ENCODE measurements at places on chromosomes 12 and 14.

DNA sequence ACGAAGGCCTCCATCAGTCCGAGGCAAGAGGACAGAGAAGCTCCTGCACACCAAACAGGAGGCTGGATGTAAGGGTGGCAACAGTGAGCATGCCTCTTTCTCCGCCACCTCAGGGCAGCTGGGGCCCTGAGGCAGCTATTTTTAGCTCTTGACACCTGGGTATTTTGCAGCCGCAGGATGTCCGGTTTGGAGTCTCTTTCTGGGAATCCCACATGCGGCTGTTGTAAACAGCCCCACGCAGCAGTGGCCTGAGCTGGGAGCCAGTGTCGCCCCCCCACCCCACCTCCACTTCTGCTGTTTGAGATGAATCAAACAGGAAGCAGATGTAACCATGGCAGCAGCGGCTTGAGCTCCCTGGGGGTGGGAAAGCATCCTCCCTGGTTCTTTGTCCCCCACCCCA lies 11.7 kb downstream of the HDAC7 start:
- no peak for DNase-seq

- DNase-seq: no peak
Observed at GRCh38 chr12:14303661-14304155, 61.8 kb upstream of the ATF7IP start.

DNA sequence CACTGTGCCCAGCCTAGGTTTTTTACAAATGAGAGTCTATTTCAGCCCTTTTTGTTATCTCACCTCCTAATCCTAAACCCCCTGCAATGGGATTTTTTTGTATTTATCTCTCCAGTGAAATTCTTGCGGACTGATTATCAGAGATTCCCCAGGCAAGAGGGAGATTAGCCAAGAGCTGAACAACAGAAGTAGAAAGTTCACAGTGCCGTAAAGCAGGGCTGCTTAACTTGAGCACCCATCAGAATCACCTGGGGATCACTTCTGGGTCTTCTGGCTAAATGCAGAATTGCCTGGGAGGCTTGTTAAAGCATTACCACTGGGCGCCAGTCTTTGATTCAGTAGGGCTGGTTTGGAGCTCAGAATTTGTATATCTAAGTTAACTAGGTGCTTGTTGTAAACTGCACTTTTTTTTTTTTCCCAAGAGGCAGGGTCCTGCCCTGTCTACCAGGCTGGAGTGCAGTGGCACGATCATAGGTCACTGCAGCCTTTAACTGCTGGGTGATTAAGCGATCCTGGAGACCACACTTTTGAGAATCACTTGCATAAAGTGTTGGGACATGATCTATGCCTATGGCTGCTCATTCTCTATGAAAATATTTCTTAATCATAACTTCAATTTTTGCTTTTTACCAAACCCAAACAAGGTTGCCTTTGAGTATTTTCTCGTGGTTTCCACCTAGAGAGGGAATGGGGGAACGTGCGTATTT lies 1.1 kb upstream of the DPPA3 start:
- DNase-seq: no peak

GRCh38 chr12:26976687-26977086 lies 37.5 kb downstream of the TM7SF3 start:
- DNase-seq: no peak

DNA sequence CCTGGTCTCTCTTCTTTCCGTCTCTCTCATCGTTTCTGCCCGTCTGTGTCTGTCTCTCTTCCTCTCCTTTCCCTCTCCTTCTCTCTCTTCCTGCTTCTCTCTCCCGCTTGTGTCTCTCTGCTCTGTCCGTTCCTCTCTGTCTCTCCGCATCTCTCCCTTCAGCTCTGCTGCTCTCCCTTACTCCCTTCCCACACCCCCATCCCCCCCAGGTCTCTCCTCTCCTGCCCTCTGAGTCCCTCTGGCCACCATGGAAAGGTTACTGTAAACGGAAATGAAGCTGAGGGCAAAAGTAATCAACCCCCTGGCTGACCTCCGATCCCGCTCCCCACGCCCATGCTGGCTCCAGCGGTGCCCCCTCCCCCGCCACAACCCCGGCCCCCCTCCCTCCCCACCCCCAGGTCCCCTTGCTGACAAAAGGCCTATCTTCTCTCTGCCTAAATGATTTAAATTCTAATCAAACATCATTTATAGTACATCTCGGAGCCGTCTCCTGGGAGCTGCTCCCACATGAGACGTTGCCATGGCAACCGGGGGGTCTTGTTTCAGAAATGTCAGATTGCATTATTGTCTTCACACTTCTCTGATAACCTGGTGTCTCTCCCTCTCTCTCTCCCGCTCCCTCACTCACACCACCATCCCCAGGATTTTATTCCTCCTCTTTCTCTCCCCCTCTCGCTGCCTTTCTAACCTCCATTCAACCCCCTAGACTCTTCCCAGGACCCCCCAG lies 203.8 kb downstream of the RBM19 start:
- no peak for DNase-seq

DNA sequence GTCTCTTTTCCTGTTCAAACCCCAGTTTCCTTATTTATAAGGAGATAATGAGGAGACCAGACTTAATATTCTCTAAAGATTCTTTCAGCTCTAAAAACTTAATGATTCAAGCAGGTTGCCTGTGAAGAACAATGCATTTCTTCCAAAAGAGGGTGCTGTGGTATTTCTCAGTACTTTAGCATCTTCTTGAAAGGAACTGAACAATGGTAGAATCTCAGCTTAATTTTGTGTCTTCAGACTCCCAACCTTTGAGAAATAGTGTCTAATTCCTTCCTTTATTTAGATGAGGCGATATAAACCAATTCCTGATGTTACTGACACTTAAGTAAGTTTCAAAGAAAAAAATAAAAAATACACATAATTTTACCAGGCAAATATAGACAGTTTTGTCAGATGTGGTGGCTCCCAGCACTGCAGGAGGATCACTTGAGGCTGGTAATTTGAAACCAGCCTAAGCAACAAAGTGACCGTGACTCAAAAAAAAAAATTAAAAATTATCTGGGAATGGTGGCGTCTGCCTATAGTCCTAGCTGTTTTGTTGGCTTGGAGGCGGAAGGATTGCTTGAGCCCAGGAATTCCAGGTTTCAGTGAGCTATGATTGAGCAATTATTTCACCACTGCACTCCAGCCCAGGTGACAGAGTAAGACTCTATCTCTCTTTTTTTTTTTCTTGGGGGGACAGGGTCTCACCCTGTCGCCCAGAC lies 76.9 kb upstream of the PSMA6 start:
- DNase-seq: peak; percentile 14

GRCh38 chr14:37870170-37870569 lies 274.7 kb downstream of the TTC6 start:
- no peak for DNase-seq

Measured in NCI-H226 (cell line).